ENCODE measurements at places on chromosomes 5 and 9.
A peak's percentile ranks its signal among the peaks of the same experiment; 100 is the strongest.

DNA sequence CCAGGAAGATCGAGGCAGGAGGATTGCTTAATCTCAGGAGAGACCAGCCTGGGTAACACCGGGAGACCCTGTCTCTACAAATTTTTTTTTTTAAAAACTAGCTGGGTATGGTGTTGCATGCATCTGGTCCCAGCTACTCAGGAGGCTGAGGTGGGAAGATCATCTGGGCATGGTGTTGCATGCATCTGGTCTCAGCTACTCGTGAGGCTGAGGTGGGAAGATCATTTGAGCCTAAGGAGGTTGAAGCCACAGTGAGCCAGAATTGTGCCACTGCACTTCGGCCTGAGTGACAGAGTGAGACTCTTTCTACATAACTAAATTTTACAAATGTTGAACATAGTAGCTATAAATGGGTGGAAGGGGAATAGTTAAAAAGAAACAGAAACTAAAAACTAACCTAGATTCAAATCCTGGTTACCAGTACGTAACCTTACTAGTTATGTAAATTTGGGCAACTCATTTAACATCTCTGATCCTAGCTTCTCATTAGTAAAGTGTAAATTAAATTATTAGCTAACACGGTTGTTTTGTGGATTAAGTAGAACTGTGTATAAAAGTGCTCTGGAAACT lies 41.7 kb downstream of the TMEM161B start:
- ATAC-seq = no peak

DNA sequence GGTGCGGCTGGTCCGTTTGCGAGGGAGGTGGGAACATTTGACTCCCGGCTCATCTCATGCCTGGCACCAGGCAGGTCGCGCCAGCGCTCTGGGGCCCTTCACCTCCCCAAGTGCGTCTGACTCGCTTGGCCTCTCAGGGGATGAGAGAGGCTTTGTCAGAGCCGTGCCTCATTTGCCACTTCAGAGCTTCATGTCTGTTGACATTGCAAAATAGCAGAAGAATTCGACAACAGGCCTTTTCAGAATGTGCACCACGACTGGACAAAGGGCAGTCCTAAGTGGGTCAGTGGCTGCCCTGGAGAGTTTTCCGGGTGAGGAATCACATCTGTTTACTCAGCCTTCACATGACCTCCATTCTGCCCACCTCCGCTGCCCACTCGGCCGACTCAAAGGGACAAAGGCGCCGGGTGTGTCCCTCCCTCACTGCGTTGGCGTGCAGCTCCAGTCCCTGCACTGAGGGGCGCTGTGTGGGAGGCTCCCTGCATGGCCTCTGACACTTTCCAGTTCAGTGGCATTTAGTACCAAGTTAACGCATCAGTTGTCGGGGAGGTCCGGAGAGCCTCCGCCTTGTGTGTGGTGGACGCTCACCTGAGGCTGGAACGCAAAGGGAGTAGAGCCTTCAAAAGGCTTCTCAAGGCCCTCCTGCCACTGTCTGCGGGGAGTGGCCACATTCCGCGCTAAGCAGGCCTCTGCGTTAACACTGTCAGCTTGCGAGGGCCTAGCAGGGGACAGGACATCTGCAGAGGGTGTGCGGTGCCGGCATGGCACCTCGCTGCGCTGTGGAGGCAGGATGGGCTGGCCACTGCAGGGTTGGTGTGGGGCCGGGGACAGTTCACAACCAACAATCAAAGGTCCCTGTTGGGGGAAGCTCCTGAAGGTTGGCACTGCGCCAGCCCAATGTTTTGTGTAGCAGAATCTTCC lies 171.5 kb downstream of the NXNL2 start:
- ATAC-seq = peak; percentile 28

DNA sequence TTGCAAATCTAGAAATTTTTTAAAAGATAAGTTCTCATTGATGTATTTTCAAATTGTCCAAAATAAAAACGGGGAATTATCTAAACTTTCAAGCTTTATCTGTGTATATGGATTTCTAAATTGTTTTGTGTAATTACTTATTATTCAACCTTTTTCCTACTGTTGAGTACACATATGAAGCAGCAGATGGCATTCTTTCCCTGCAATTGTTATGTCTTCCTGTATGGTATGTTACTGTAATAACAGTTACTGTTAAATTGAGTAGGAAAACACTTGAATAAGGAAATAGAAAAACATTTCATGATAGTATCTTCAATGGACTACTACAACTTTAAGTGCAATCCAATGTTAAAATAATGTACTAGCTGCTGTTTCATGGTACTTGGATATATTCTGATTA lies 124.8 kb downstream of the RANBP17 start:
- ATAC-seq = no peak

DNA sequence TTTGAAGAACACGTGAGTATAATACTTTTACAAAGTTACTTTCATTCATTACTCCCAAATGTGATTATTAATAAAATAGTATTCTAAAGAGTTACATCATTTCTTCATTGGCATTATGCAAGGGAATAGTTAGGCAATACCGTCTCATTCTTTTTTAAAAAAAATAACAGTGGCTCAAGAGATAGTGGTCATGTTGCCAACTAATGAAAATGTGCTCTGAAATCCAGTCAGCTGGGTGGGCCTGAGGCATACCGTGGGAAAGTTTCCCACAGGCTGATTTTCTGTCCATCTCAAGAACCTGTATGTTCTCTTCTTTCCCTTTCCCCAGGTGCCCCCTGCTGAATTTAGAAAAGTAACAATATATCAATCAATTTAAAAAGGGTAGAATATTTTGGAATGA lies 40.8 kb upstream of the ROPN1L start:
- ATAC-seq = peak; percentile 89

DNA sequence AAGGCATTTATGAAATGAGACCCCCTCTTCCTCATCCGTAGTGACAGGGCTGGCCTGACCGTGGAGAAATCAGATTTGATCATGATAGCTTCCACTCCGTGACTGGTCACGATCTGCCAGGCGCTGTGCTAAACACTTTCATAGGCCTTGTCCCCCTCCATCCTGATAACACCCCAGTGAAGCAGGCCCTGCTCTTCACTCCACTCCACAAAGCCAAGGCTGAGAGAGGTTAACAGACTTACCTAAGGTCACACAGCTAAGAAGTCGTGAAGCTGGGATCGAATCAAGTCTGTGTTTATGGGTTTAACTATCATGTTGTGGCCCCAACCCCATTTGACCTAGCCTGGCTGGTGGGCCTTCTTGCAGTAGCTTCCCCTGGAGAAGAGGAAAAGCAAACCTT lies 53.3 kb upstream of the IL17B start:
- peak; percentile 34 for ATAC-seq

- no peak for ATAC-seq
Measured at GRCh38 chr9:87116492-87116891, 169.2 kb upstream of the GAS1 start.

DNA sequence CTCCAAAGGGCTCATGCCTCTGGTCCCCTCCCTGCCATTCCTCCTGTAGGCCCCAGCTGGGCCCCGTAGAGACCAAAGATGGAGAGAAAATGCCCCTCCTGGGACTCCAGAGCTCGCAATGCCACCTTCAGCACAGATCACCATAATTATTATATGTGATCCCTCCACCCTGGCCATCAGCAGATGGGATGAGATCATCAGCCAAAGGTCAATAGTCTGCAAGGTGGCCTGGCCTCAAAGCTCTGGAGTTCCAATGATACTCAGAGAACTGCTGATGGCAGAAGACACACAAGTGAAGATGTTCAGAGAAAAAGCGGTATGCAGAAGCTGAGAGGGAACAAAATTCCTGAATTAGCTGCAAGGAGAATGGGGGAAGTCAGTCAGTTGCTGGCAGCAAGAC lies 5.0 kb downstream of the RPP25L start:
- no peak for ATAC-seq

- no peak for ATAC-seq
Measured at GRCh38 chr5:34447424-34447823, 208.7 kb upstream of the RAI14 start.

- ATAC-seq = no peak
Measured at GRCh38 chr5:65876496-65876895, 49.9 kb upstream of the ERBIN start.

GRCh38 chr9:2163231-2163885 lies 148.2 kb downstream of the SMARCA2 start:
- ATAC-seq = no peak

DNA sequence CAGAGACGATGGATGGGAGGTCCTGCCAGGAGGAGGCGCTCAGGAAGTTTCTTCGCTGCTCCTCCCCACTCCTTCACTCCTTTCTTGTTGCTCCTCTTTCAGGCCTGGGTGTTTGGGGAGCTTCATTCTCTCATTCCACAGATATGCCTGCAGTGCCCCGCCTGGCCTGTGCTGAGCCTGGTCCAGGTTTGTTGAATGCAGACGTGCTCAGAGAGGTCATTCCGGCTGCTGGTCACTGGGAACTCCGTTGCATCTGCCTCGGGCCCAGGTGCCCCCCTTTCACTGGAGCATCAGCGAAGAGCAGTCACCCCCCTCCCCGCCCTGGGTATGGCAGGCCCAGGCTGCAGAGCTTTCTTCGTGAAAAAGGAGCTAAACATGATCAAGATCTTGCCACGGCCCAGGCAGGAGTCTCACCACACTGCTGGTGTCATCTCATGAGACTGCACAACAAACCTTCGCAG lies 15.5 kb downstream of the SURF6 start:
- no peak for ATAC-seq

DNA sequence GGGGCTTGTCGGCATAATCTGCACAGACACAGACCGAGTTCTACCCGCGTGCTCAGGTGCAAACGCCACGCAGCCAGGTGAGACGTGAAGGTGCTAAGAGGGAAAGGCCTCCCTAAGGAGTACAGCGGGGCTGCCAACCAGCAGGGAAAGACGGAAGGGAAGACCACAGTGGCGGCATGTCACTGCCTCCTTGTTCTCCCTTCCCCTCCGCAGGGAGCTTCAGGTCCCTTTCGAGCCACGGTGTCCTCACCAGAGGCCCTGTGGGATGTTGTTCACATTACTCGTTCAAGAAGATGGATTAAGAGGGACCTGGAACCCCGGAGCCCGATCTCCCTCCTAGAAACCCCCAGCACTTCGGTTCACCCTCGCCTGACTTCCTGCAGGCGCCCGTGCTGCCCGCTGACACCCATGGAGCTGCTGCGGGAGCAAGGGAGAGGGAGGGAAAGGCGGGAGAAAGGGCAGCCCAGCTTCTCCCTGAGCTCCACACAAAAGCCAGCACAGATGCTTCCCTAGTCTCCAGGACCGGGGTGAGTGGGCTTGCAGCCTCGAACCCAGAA lies 686 bp downstream of the BRD9 start:
- peak; percentile 34 for ATAC-seq

GRCh38 chr5:155885199-155885598 lies 441.8 kb upstream of the SGCD start:
- ATAC-seq = no peak

GRCh38 chr9:78763424-78763823 lies 466.5 kb downstream of the PSAT1 start:
- ATAC-seq = no peak

- no peak for ATAC-seq
Measured at GRCh38 chr9:7172154-7173115, 414.7 kb downstream of the KDM4C start.

DNA sequence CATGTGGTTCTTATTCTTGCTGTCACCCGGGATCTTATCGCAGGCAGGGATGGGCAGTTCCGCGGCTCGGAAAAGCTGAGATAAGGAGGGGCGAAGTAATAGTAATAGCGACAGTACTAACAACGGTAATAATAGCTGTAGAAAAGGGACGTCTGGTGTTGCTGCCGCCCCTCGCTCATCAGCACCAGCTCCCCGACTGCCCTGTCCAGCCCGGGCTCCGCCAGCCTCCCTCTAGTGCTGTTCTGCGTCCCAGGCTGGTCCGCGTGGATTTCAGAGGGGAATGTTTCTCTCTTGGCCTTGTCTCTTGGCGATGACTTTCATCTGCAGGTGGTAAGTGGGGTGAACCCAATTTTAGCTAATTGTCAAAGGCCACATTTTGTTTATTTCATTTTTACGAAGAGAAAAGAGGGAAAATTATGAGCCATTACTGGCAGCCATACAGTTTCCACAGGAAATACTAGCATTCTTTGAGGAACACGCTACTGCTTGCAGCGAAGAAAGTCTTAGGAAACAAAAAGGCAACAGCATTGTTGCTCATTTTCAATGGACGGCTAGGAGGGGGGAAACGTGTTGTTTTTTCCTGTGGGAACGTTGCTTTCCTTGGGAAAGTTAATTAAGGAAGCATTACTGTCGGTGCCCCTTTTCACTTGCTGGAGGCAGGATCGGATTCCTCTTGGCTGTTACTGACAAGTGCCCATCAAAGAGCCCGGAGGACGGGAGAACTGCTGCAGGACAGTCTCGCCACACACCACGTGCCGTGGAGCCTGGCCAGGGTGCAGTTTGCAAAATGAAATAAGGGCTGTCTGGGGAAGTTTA lies 762 bp downstream of the SNCAIP start:
- peak; percentile 62 for ATAC-seq
